ENCODE measurements at places on chromosomes 3 and 15. TPM values are rescaled to one million over a fixed set of nuclear protein-coding genes. Genes with fewer than 3 reads are reported as not detected.

GRCh38 chr15:29904757-29905417, 82.6 kb upstream of the TJP1 start:
- peak; percentile 86 for ATAC-seq

DNA sequence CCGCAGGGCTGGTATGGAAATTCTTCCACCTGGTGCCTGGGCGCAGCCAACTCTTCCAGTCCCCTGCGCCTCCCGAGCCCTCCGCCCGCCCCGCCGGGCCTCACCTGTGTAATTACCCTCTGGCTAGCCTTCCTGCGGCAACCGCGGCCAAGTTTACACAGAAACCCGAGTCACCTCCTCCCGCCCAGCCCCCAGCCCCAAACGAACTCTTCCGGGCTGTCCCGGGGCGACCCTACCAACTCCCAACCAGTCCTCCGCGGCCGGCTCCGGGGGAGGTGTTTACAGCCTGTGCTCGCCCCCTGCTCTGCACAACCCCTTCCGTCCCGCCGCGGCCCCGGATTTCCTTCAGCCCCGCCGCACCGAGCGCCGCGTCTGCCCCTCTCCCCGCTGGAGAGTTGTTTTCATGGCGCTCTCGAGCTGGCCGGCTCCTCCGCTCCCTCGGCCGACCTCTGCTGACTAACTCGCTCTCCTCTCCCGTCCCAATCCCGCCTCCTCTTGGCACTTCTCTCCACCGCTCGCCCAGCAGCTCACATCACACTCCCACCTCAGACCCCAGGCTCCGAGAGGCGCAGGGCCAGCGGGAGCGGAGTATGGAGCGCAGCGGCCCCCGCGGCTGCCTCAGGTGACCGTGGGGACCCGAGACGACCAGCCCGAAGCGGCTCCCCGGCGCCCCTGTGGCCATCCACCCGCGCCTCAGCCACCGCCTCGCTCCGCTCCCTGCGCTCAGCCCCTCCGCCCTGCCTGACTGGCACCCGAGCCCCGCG, 538 bp downstream of the ATOSA start:
- ATAC-seq: peak; percentile 83

GRCh38 chr3:153242896-153243295, 80.9 kb downstream of the RAP2B start:
- no peak for ATAC-seq

DNA sequence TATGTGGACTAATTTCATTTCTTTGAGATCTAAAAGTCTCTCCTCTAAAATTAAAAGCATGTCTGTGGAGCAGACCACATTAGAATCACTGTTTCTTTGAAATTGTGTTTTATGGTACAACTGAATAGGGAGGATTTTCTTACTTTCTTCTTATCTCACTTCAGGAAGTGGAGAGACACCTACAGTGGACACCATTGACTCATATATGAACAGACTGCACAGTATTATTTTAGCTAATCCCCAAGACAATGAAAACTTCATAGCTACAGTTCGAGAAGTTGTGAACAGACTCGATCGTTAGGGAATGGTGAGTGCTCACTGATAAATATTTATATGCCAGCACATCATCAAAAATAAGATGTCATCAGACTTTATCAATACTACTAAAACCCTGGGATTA, 58.3 kb downstream of the HMG20A start:
- ATAC-seq: no peak

- no peak for ATAC-seq
Observed at GRCh38 chr3:134713671-134714070, 62.8 kb upstream of the KY start.

DNA sequence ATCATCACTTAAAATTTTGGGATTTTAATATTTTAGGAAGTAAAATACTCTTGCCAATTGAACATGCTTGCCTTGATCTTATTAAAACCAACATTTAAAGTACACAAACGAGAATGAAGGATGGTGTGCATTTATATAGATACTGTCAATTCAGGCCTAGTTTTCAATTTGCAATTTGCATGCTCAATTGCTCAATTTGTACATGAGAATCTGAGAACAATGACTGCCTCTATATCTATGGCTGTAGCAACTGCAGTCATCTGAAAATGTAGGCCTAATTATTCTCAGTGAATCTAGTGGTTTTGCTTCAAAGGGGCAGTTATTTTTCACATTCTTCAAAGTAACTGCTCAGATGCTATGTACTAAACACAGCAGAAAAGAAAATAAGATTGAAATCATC, 18.8 kb downstream of the ZBBX start:
- ATAC-seq: no peak

- ATAC-seq: no peak
Observed at GRCh38 chr15:53520996-53521395, 238.5 kb downstream of the WDR72 start.

The NFKBIZ gene
- 0.94 TPM for total RNA-seq

The CSPG4 gene
- 3.3 TPM for total RNA-seq

The SRGAP3 gene
- 47.6 TPM for total RNA-seq

Data from motor neuron (in vitro differentiated cells).